ENCODE measurements at places on chromosomes 13 and 19.
A peak's percentile ranks its signal among the peaks of the same experiment; 100 is the strongest.

- no peak for DNase-seq
Observed at GRCh38 chr19:14814982-14815652, 19.9 kb downstream of the OR7A5 start.

- no peak for DNase-seq
Observed at GRCh38 chr13:46345398-46345797, 41.7 kb downstream of the RUBCNL start.

DNA sequence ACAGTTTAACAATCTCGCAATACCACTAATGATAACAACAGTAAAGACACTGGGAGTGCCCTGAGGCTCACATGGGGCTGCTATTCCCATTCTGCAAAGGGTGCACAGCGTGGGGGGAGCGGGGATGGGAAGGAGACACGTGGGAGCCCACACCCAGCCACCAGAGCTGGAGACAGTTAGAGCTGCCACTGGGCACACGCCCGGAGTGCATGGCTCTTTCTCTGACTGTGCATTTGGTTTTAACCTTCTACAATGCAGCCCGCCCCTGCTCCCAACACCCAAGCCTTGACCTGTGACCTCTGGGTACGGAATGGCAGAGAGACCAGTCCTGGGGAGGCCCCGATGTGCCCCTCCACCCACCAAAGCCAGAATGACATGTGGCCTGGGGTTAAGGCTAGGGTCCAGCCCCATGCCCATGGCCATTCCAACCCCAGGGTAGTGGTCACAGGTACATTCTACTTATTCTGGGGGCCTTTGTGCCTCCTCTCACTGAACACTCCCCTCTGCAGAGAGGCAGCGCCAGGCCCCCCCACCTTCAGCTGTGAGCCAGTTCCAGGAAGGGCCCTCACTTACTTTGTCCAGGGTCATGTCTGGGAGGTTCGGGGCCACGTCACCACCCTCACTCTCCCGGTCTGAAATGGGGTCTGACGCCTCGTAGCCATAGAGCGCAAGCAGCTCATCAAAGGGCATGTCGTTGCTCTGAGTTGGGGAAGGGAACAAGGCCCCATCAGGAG is 17.1 kb downstream of the MIER2 start:
- DNase-seq, result no peak

GRCh38 chr19:15587663-15588062 is 27.4 kb upstream of the CYP4F8 start:
- DNase-seq, result no peak

- DNase-seq, result no peak
Observed at GRCh38 chr19:7916955-7917266, 2.3 kb downstream of the TGFBR3L start.

GRCh38 chr13:59345311-59345710 is 818.4 kb downstream of the DIAPH3 start:
- DNase-seq, result no peak

GRCh38 chr13:112802802-112803195 is 113.0 kb downstream of the ATP11A start:
- no peak for DNase-seq

- DNase-seq, result no peak
Observed at GRCh38 chr19:15159251-15159650, 41.5 kb downstream of the NOTCH3 start.

DNA sequence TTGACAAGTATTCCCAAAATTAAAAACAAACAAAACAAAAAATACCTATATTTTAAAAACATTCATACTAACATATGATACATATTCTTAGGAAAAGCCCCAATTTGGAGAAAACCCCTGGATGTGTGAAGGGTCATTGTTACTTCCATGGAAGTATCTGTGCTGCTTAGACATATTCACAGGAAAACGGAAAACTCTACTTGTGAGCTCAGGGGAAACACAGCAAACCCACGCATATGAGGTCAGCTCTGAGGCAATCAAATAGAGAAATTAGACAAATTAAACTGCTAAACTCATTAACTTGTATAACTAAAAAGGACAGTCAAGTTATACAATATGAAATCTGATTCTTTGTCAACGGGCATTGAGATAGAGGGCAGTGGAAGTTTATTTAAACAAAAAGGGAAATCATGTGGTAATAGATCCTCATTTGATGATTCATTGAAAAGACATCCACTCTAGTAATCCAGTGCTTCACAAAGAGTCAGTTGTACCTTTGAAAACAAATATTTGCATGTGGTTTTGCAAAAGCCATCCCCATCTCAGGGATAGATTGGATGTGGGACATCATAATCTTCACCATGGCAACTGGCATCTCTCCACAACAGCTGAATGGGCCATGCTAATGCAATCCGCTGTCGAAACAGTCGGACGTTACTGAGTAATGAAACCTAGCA is 423.4 kb downstream of the ITGBL1 start:
- DNase-seq, result no peak

DNA sequence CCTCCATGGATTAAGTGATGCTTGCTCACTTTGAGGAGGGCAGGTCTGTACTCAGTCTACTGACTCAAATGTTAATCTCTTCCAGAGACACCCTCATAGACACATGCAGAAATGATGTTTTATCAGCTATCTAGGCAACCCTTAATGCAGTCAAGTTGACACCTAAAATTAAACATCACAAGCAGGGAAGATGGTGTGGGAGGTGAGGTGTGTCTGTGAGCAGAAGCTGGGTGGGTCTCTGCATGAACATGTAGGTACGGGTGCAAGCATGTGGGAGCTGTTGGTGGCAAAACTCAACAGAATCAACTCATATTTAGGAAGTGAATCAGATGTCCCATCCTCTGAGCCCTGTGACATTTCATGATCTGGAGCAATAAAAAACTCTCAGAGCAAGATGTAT is 249.2 kb upstream of the SGCG start:
- no peak for DNase-seq

DNA sequence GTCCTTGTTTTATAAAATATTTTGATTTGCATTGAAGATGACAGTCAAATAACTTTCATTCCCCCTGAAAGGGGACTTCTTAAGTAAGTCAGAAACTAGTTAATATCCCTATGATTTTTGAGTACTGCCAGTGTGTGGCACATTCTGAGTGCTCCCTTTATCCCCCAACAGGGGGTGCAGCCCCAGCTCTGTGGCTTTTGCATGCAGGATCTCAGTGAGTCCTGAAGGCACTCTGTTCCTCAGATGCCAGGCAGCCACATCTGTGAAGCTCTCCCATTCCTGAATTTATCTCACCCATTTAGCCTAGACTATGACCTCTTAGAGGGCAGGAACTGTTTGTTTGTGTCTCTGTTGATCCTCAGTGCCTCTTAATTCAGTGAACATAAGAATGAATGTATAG is 123.1 kb downstream of the CDK8 start:
- no peak for DNase-seq

- no peak for DNase-seq
Observed at GRCh38 chr13:27419328-27419727, 5.1 kb upstream of the GTF3A start.

DNA sequence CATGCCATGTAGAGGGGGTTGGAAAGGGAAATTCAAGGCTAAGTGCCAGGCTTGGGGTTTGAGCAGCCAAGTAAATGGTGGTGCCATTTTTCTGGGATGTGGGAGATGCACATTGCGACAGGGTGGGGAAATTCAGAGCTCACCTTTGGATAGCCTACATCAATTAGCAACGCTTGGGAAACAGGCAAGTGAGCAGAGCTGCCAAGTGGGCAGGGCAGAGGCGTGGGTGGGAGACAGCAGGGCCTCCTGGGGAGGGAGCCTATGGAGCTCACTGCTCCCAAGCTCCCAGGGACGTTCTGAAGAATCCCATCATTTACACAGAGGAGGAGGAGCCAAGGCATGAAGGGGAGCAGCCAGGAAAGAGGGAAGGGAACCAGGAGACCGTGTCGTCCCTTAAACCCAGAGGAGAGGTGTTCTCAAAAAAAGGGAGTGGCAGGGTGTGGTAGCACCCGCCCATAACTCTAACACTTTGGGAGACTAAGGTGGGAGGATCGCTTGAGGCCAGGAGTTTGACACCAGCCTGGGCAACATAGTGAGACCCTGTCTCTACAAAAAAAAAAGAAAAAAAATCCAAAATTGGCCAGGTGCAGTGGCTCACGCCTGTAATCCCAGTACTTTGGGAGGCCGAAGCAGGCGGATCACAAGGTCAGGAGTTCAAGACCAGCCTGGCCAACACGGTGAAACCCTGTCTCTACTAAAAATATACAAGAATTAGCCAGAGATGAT is 11.5 kb upstream of the CCNE1 start:
- no peak for DNase-seq

DNA sequence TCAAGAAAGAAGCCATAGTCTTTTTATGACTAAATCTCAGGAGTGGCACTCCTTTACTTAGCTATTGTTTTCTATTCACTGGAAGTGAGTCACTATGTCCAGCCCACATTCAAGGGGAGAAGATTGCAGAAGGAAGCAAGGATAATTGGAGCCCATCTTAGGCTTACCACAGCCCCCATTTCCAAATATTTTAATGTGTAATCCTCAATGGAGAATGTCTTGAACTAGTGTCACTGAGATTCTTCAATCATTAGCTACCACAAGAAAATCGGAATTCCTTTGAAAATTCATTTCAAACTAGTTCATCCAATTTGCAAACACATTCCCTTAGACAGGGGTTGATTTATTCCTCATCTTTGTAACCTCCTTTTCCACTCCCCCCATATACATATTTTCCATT is 84.7 kb downstream of the DLEU7 start:
- DNase-seq, result no peak

DNA sequence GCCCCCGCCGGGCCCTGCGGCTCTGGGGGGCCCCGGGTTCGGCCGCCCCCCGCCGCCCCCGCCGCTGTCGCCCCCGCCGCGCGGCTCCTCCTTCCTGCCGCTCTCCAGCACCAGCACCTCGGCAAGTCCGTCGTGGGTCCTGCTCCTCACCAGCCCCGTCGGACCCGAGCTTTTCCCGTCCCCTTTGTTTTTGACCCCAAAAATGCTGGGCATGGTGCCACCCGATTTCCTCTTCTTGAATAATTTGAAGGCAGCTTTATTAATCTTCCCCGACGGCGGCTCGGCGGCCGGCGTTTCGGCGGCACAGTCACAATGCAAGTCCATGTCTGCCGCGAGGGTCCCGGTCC is 945 bp downstream of the AMER2 start:
- DNase-seq, result no peak

- no peak for DNase-seq
Observed at GRCh38 chr13:46926916-46927590, 30.2 kb upstream of the HTR2A start.

DNA sequence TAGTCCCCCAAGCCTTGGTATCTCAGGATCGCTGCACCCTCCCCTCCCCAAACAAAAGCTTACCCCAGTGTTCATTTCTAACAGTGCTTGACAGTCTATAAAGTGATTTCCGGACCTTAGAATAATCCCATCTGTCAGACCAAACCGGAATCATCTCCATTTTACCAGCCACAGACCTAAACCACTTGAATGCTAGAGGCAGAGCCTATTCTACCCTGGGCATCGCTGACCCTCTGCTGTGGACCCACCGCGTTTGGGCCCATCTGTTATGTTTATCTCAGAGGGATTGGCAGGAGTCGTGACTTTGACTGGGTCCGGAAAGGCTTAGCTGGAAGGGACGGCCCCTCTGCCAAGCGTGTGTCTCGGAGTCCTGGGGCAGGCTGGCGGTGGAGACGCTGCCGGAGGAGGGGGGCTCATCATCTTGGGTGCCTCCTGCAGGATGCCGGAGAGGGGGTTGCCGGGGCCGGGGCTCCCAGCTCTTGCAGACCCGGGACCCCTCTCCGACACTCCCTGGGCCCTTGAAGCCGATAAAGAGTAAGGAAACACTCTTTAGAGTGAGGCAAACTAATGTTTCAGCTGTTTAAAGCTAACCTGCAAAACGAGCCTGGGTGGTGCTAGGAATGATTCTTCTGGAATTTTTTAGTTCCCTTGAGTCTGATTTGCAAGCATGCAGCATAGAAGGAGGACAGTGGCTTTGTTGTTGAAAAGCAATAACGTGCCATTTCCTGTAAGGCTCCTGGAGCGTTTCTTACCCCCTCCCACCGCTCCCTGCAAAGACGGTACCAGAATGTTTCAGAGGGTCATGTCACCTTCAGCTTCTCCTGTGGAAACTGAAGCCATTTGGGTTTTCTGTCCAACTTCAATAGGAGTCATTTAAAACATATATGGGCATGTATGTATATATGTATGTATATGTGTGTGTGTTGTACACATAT is 1.3 kb downstream of the SLC25A42 start:
- DNase-seq, result peak; percentile 28

DNA sequence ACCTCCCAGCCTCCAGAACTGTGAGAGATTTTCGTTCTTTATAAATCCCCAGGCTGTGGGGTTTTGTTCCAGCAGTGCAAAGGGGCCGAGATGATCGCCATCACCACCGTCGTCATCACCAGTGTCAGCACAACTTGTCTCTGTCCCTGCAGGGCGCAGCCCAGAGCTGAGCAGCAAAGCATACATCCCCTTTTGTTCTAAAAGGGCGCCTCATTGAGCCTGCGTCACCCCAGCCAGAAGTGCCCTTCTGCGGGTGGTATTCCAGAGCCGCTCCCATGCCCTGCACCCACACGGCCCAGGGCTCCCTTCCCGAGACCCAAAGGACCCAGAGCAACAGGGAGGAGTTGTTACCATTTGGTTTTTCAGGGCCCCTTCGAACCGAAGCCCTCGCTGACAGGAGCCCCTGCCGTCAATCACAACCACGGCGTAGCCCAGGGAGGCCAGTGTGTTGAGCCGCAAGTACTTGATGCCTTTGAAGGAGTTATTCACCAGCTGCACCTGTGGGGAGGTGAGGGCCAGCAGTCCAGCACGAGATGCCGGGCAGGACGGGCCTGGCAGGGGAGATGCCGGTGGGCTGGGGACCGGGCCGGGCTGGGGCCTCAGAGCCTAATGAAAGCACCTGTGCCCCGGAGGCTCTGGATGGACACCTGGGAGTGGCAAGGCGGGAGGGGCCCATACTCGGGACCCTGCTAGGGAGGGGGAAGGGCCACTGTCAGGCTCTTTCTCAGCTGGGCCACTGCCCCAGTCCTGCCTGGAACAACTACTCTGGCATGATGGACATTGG is 14.4 kb upstream of the MYDGF start:
- no peak for DNase-seq

- no peak for DNase-seq
Observed at GRCh38 chr13:46726347-46726746, 70.6 kb downstream of the ESD start.

DNA sequence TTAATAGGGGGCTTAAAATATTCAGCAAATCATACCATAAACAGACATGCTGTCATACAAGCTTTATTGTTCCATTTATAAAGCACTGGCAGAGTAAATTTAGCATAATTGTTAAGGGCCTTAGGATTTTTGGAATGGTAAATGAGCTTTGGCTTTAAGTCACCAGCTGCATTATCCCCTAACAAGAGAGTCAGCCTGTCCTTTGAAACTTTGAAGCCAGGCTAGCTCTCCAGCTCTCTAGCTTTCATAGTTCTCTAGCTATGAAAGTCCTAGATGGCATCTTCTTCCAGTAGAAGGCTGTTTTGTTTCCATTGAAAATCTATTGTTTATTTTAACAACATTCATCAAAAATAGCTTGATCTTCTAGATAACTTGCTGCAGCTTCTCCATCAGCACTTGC is 420.8 kb upstream of the GPC6 start:
- no peak for DNase-seq

DNA sequence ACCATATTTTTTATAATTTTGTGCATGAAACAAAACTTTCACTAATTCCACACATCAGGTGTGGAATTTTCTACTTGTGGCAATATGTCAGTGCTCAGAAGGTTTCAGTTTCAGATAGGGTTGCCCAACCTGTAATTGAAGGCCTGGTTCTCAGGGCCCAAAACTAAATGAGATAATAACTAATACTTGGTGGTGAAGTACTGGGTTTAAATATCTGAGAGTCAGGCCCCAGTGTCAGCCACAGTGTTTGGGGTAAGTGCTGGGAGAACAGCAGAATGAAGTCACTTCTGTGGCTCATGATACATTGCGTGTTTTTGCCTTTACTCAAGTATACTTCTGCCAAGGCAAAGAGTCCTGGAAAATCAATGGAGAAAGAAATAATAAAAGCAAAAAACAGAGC is 5.6 kb downstream of the SAFB start:
- no peak for DNase-seq
